ENCODE measurements at places on chromosomes 5 and 9. TPM values are rescaled to one million over a fixed set of nuclear protein-coding genes. Genes with fewer than 3 reads are reported as not detected.

DNA sequence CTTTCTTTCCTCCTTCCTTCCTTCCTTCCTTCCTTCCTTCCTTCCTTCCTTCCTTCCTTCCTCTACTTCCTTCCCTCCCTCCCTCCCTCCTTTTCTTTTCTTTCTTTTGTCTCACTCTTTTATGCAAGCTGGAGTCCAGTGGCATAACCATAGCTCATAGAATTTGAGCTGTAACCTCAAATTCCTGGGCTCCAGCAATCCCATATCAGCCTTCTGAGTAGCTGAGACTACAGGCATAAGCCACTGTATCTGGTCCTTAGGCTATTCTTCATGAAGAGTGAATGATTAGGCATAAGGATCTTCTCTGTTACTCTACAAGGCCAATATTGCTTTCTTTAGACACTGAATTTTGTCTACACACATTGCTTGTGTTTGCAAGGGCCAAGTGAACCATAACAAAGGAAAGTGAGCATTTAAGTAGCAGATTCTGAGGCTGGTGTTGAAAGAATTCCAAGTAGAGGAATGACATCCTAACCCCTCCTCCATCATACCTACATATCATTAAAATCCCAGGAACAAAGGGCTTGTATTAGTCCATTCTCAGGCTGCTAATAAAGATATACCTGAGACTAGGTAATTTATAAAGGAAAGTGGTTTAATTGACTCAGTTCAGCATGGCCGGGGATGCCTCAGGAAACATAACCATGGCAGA lies 293.2 kb downstream of the HCN1 start:
- no peak for DNase-seq

DNA sequence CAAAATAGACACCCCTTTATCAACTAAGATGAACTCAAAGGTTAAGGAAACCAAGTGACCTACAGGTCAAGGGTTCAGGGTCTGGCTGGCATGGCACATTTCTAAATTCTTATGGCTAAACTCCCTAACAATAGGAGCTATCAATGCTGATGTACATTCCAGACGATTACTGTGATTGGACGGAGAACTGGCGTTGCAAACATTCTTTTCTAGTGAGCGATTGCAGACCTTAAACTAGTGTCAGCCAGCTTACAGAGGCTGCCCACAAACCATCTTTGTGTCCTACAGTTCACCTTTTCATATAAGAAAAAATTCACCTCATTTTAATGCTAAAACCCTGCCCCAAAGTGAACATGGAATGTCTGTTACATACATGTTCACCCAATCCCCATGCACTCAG lies 382.9 kb downstream of the MAT2B start:
- no peak for DNase-seq

- DNase-seq, result peak; percentile 38
Measured at GRCh38 chr5:60287174-60287771, 393.7 kb upstream of the PDE4D start.

GRCh38 chr5:73759771-73760170 lies 133.8 kb downstream of the ARHGEF28 start:
- DNase-seq, result no peak

DNA sequence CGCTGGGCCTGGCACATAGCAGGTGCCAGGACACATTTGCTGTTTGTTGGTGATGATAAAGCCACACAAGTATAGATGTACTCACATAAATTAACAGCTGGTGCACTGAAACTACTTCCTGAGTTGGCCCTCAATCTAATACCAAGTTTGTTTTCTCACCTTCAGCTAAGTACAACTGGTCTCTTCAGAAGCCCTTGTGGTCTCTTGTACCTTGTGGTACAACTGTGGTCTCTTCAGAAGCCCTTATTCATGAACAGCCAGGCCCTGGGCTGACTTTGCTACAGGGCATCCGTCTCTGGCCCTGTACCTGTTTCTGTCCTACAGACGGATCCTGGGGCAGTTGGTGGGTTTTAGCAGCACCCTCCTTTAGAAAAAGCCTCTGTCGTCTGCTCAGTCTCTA lies 81.5 kb downstream of the DAB2IP start:
- DNase-seq, result peak; percentile 49

DNA sequence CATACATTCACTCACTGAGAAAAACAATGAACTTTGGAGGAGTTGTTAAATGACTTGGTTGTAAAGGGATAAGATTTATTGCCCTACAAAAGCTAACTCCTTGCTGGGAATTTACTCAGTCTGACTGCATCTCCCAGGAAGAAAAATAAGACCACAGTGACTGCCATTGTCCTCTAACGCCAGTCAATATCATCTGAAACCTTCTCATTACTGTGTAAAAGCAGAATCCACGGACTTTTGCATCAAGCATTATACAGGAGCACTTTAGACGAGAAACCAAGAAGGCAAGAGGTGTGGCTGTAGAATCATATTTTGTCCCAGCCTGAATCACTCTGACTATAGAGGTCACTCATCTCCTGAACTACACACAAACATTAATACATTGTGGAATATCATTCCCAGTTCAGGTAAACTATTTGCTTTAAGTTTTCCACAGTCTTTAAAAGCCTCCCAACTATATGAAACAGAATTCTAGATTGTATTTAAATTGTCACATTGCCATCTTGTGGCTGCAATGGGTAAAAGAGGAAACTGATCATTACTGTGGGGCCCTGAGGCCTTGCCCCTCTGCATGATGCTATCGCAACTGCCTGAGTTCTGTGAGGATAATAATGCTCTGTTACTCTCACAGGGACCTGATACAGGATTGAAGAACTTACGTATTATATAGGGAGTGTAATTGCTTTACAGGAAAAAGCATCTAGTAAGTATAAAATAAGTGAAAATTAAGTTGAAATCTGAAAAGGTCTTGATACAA lies 142.9 kb downstream of the SLCO4C1 start:
- DNase-seq, result no peak

DNA sequence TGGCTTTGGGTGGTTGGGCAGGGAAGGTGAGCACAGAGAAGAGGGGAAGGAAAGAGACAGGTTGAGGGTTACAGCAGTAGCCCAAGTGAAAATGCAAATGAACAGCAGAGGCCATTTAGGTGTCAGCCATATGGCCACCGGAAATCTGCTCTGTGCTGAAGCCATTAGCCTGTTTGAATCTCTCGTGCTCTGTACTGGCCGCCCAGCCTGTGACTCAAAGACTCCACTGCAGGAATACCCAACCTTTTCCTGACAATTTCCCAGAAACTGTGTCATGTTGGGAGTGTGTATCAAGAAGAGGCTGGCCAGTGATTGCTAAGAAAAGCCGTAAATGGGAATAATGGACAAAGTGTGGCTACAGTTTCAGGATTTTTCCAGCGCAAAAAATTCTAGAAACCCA lies 35.9 kb upstream of the RAI14 start:
- DNase-seq, result no peak

DNA sequence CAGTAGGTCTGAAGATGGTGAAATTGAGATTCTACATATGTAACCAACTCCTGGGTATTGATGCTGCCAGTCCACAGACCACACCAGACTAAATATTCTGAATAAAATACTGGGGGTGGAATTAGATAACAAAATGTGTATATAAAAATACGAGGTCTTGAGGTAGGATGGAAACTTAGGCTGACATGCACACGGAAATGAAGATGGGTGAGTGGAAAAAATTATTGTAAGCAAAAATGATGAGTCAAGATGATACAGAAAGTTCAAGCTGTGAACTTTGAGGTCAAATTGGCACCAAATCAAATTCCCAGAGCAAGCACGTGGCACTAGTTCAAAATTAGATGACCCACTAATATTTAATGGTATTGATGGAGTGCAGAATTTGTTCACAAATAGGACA lies 713.4 kb upstream of the ACO1 start:
- DNase-seq, result peak; percentile 24

- peak; percentile 84 for DNase-seq
Measured at GRCh38 chr9:93133681-93134014, 403 bp downstream of the NINJ1 start.

DNA sequence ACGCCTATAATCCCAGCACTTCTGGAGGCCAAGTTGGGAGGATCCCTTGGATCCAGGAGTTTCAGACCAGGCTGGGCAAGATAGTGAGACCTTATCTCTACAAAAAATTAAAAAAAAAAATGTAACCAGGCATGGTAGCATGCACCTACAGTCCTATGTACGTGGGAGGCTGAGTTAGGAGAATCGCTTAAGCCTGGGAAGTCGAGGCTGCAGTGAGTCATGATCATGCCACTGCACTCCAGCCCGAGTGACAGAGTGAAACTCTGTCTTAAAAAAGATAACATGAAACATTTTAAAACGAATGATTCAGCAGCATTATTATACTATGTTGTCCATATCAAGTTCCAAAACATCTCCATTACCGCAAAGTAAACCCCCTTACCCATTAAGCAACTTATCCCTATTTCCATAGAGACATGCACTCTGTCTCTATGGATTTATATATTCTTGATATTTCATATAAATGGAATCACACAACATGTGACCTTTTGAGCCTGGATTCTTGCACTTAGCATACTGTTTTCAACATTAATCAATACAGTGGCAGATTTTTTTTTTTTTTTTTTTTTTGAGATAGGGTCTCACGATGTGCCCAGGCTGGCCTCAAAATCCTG lies 56.9 kb upstream of the MTMR12 start:
- DNase-seq, result no peak

DNA sequence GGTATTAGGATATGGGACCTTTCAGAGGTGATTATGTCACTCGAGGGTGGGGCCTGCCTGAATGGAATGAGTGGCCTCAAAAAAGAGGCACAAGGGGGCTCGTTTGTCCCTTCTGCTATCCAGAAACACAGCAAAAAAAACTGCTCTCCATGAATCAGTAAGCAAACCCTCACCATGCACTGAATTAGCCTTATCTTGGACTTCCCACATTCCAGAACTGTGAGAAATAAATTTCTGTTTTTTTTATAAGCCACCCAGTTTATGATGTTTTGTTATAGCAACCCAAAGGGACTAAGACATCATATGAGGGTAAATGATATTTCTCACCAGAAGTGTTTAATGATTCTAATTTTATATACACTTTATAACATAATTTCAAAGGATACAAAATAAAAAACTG lies 476.6 kb upstream of the EDIL3 start:
- no peak for DNase-seq

GRCh38 chr5:5521029-5521428 lies 98.6 kb downstream of the ICE1 start:
- no peak for DNase-seq

DNA sequence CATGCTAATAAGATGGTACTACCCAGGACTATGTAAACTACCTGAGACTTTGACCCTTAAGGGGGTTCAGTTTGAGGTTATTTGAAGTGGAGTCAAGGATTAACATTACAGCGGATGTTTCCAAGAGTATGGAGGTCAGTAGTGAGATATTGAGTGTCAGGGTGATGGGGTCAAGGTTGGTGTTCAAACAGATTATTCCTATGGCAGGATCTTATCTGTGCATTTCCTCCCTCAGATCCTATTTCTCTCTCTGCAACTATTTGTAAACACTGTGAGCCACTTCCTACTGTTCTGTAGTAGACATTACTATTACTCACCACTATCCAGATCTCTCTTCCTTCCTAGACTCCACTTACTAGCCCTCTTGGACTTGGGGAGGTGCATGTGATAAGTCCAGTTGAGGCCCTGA lies 54.0 kb upstream of the STOM start:
- no peak for DNase-seq

GRCh38 chr5:143041972-143042770 lies 272.0 kb downstream of the ARHGAP26 start:
- peak; percentile 90 for DNase-seq

- no peak for DNase-seq
Measured at GRCh38 chr5:2094616-2094995, 211.9 kb upstream of the IRX4 start.

FRMD3 gene
- total RNA-seq, result 2.9 TPM

RORB gene
- not detected for total RNA-seq

ZNF79 gene
- 9.0 TPM for total RNA-seq

RALGPS1 gene
- 7.5 TPM for total RNA-seq

HMCN2 gene
- total RNA-seq, result 0.21 TPM

SERF1B gene
- 30.0 TPM for total RNA-seq

SPATA6L gene
- 0.21 TPM for total RNA-seq

Measured in myocyte (in vitro differentiated cells).